ENCODE measurements at places on chromosomes 5 and 9.

DNA sequence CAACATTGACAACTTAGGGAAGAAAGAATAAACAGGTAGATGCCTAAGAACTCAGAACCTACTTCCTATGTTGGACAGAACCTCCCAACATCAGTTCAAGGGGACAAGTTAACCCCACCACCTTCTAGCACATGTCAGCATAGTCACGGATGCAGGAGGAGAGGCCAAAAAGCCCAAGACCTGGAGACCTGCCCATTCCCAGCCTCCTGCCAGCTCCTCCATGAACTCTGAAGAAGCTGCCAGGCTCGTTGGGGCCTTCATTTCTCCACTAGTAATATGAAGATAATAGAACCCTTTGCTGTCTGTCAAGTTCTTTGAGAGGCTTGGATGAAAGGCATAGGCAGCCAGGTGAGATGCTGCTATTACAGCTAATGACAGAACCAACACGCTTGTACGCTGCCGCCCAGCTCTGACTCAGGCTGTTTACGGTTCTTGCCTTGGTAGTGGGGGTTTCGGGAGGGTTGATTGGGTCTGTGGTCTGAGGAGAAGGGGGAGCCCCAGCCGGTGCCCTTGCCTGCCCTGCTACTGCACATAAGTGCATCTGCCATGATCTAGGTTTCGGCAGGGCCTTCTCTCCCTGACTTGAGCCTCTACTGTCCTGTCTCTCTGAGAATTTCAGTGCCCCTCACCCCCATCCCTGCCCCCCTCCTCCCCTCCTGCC lies 82.2 kb downstream of the NRG2 start:
- DNase-seq: no peak

DNA sequence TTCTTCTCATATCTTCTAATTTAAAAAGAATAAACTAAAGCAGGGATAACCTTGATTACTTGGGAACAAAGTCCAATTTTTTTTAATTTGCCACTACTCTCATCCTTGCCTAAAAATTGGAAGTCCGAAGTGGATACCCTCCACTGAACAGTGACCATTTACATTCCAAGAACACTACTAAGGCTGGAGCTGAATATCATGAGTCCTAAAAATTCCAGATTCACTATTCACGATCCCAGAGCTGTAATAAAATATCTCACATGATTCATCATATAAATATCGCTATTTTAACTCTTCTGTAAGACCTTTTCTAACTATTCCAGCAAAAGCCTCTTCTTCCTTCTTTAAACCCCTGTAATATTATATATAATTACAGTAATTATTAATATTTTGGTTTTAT lies 57.4 kb downstream of the ATPSCKMT start:
- DNase-seq: peak; percentile 79

- peak; percentile 85 for DNase-seq
These were observed 347.3 kb upstream of the ZNF608 start for GRCh38 chr5:125093776-125094175.

- no peak for DNase-seq
These were observed 8.0 kb downstream of the GLIPR2 start for GRCh38 chr9:36144309-36145232.

- DNase-seq: no peak
These were observed 105.5 kb upstream of the SIMC1 start for GRCh38 chr5:176132471-176133288.

DNA sequence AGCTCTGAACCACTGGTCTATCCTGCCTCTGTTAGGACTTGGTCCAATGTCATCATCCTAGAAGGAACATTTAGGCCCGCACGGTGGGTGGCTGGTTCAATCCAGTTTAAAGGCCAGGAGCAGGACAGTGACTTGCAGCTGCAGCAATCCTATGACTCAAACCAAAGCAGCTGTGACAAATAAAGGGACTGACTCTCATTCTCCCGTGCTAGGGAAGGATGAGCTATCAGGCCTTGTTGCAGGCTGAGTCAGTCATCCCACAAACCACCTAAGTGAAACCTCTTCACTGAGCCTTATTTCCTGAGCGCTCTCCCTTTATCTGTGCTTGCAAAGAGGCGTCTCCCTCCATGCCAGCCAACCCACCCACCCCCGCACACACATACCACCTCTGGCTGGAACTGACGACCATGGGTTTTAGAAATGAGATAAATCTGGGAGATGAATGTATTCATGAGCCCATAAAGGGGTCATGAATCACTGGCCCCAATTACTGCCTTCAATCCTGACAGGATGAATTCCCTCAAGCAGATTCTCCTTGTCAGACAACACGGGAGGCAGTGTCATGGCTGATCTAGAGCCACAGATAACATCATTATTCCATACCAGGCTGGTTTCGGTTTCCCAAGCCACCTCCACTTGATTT lies 93.4 kb downstream of the KCNIP1 start:
- peak; percentile 82 for DNase-seq

DNA sequence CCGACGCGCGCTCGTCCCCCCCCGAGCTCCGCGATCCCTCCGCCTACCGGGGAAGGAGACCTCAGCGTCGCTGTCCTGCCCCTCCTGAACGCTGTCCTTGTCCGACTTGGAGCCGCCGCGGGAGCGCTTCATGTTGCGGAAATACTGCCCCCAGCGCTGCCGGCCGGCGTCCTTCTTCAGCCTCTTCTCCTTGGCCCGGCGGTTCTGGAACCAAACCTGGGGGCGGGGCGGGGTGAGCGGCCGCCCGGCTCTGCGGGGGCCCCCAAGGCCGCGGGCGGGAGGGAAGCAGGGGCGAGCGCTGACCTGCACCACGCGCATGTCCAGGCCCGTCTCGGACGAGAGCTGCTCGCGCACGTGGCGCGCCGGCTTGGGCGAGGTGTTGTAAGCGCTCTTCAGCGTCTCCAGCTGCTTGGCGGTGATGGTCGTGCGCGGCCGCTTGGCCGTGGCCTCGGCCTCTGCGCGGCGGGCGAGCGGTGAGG lies 6.3 kb downstream of the LHX3 start:
- DNase-seq: no peak

DNA sequence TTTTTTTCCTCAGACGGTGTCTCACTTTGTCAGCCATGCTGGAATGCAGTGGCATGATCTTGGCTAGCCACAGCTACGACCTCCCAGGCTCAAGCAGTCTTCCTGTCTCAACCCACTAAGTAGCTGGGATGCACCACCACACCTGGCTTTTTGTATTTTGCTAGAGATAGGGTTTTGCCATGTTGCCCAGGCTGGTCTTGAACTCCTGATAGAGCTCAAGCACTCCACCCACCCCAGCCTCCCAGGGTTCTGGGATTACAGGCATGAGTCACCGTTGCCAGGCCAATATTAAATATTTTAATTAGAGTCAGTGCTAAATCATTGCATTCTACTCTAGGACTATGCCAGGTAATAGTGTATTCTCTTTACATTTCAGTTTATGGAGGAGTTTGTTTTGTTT lies 41.5 kb downstream of the UBE2R2 start:
- no peak for DNase-seq

DNA sequence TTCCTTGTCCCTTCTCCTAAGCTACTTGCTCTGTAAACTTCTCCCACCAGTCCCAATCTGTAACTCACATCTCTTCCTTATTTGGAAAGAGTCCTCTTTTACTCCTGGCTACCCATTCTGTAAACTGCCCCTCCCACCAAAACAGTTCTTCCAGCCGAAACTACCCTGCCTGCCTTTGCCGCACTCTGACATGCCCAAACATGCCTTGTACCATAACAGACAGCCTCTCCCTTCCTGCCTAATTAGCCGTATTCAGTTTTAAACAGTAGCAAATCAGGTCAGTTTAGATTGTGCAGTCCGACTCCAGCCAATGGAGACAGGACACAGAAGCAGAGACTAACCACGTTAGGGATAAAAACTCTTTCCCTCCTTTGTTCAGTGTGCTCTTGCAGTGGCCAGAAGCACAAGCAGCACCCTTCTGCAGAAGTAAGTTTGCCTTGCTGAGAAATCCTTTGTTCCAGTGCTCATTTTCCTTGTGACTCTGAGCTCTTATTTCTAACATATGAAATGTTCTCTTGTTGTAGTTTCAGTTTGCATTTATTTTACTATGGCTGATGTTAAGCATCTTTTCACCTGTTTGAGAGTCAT lies 5.4 kb upstream of the GLT6D1 start:
- no peak for DNase-seq
